ENCODE measurements at places on chromosomes 3 and 15.

GRCh38 chr3:17738921-17739320, 3.5 kb downstream of the TBC1D5 start:
- DNase-seq, result no peak

- no peak for DNase-seq
Observed at GRCh38 chr15:63015618-63016017, 26.9 kb upstream of the TPM1 start.

GRCh38 chr3:189638276-189639031, 7.3 kb downstream of the TP63 start:
- no peak for DNase-seq

GRCh38 chr15:99252326-99252725, 1.0 kb downstream of the LRRC28 start:
- no peak for DNase-seq

DNA sequence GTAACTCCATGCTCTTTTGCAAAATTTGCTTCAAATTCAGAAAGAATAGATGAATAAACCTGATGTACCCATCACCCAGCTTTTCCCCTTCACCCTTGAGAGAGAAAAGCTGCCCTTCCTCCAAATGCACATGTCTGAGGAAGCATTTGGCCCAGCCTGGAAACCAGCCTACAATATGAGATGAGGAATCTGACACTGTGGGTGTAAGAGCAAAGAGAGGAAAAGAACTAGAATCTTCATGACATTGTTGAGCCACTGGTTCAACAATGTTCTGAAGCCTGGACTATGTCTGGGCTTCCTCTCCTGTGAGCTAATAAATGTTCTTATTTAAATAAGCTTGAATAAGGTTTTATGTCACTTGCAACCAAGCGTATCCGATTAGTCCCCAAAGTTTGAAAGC, 18.7 kb upstream of the DCBLD2 start:
- DNase-seq, result no peak

- no peak for DNase-seq
Observed at GRCh38 chr3:158804441-158804840, 2.6 kb downstream of the MFSD1 start.

GRCh38 chr3:123352134-123352554, 96.7 kb downstream of the ADCY5 start:
- no peak for DNase-seq

DNA sequence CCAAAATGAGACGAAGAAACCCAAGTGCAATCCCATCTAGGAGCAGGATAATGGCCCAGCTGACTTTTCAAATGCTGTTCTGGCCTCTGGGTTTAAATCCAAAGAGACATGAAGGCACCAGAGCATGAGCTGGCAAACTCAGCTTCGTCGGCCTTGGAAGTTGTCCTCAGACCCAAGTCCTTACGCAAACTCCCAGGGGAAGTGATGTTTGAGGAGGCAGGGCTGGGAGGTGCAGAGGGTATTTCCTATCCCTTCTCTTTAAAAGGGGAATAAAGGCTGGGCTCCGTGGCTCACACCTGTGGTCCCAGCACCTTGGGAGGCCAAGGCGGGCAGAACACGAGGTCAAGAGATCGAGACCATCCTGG, 68.9 kb upstream of the HERC1 start:
- DNase-seq, result no peak

DNA sequence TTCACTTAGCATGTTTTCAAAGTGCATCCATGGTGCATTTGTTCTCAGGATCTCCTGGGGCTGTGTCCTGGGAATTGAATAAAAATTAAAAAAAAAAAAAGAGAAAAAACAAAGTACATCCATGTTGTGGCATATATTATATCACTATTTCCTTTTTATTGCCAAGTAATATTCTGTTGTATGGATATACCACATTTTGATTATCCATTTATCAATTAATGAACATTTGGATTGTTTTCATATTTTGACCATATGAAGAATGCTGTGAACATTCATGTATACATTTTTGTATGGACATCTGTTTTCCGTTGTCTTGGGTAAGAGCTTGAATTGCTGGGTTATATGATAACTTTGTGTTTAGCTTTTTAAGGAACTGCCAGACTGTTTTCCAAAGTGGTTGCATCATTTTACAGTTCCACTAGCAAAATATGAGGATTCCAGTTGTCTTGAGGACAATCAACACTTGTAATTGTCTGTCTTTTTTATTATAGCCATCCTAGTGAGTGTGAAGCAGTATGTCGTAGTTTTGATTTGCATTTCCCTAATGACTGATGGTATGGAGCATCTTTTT, 44.5 kb downstream of the CTDSPL2 start:
- DNase-seq, result no peak

DNA sequence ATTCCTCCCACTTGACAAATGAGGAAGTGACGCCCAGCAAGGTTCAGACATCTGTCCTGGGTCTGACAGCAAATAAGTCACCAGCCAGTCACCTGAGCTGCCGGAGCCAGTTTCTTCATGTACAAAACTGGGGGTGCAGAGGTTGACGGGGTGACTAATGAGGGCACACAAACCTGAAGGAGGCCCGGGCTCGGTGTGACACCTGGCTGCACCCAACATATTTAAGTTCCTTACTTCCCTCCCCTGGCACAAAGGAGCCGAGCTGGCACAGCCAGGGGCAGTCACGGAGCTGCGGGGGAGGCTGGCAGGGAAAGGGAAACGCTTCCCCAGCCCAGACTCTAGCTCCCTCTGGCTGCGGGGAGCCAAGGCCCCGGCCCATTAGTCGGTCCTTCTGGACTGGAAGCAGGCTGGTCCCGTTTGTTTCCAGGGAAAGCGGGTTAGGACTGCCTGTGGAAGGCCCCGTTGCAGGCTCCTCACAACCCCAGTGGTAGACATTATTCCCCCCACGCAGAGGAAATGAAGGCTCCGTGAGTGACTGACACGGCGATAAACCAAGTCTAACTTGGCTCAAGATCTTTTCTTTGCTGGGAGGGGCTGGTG, 2.3 kb downstream of the FBXL22 start:
- DNase-seq, result no peak

- DNase-seq, result no peak
Observed at GRCh38 chr3:194265996-194266964, 84.8 kb downstream of the CPN2 start.
